ENCODE measurements at places on chromosomes 16 and 17.
A peak's percentile ranks its signal among the peaks of the same experiment; 100 is the strongest.

DNA sequence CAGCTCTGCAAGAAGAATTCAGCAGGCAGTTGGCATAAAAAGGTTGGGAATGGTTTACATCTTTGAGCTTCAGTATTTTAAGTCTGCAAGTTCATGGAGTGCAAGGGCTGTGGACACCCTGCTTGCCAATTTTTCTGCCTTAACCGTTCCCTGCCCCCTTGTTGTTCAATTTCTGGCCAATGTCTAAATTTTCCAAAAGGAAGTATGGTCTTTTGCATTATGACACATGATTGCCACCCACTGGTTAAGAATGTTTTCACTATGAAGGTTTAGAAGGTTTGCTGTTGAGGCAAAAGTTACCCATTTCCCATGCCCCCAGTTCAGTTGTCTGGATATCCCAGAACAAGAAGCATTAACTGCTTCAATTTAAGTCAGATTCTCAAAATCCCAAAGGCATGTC lies 441.9 kb downstream of the CDH13 start:
- peak; percentile 5 for DNase-seq

DNA sequence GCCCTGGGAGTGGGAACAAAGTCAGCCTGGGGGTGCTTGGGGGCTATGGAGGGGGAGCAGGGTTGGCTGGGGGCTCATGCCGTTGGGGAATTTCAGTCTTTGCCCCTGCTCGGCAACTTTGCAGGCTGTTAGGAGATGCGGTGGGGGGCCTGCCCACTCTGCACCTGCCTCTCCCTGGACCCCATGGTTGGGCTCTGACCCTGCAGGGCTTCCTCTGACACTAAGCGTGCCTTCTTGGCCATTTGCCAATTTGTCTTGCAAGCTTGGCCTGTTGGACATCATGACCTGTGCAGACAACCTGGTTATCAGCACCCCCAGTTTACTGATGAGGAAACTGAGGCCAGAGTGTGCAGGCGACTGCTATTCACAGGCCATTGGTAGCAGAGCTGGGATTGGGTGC lies 14.6 kb downstream of the ADCY7 start:
- no peak for DNase-seq

DNA sequence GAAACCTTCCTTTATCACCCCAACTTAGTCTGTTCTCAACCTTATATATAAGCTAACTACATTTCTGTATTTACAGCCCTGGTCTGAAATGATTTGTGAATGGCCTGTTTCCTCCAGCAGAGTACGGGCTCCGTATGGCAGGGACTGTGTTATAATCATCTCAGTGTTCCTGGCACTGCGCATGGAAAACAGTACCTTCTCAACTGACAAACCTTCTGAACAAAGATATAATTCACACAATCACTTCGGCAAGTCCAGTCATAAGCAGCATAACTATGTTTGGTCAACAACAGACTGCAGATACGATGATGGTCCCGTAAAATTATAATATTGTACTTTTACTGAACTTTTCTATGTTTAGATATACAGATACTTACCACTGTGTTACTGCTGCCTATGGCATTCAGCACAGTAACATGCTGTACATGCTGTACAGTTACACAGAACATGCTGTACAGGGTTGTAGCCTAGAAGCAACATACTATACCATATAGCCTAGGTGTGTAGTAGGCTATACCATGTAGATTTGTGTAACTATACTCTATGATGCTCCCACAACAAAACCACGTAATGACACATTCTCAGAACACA lies 30.0 kb downstream of the ANKFY1 start:
- DNase-seq: no peak

DNA sequence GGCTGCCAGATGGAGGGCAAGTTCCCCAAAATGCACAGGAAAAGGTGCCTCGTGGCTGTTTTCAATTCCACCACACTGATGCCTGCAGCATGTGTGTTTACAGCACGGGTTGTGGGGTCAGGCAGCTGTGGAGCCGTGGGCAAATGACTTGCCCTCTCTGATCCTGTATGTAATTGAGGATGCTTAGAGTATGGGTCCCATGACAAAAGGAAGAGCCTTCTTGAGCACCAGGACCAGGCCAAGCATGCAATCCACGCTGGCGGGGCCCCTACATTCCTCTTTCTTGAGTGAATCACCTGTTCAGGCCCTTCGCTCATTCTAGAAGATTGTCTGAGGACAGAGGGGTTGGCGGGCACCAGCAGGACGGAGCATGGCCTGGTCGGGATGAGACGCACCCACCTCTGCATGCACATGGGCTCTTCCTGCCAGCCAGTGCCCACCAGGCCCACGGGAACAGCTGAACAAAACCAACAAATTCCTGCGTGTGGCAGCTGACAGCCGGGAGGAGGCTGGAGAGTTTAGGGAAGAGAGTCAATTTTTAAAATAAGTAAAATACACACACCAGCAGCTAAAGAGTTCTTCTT lies 1.4 kb upstream of the CTRB2 start:
- no peak for DNase-seq

DNA sequence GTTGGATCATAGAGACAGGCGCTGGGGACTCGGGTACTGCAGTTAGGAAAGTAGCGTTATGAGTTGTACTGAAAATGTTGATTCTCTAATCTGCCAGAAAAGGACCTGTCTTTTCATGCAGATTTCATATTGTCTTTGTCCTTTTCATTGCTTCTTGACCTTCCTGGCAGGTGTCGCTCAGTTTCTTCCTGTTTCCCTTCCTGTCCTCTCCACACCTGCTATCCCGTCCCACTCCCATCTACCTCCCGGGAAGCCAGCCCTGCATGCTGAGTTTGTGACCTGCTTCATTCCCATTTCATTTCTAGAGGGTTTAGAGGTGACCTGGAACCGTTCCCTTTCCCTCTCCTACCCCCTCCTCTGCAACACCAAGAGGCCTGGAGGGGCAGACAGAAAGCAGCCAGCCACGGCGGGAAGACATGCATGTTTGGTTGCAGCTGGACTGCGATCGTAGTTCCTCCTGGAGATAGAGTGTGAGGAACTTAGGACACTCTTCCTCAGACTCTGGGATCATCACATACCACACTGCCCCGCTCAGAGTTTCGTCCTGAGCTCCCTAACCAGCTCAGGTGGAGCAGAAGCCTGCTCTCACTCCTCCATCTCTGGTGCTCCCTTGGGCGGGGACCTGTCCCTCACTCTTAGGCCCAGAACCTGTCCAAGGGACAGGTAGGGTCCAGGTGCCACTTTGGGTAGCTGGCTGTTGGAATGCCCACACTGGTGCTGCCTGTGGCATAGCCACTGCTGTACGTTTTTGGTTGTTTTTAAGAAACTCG lies 23.9 kb upstream of the ARHGAP23 start:
- no peak for DNase-seq

- no peak for DNase-seq
These were observed 7.8 kb upstream of the N4BP1 start for GRCh38 chr16:48617711-48618148.

DNA sequence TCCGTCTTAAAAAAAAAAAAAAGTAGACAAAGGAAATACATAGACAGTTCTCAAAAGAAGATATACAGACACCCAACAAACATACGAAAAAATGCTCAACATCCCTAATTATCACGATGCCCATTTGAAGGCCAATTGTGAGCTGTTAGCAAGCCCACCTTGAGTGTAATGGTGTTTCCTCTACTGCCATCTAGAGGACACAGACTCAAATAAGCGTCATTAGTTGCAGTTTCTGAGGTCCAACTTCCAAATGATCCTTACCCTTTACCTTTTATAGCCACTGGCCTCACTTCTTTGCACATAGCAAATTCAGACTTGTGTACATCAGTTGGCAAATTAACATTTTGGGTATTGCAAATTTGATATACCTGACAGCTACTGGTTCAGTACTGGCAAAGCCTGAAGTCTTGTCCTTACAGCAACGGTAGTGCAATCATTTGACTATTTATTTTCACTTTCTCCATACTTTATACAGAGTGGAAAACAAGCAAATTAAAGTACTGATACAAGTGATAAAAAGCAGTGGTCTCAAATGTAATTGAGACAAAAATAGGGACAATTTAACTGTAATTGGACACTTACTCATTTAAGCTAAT lies 536.3 kb upstream of the EEF2KMT start:
- DNase-seq: peak; percentile 17

GRCh38 chr17:50127697-50128361 lies 2.1 kb downstream of the SAMD14 start:
- no peak for DNase-seq

- DNase-seq: no peak
These were observed 71.2 kb upstream of the C16orf82 start for GRCh38 chr16:26995522-26995921.

GRCh38 chr16:410516-411178 lies 9.0 kb downstream of the DECR2 start:
- DNase-seq: no peak

DNA sequence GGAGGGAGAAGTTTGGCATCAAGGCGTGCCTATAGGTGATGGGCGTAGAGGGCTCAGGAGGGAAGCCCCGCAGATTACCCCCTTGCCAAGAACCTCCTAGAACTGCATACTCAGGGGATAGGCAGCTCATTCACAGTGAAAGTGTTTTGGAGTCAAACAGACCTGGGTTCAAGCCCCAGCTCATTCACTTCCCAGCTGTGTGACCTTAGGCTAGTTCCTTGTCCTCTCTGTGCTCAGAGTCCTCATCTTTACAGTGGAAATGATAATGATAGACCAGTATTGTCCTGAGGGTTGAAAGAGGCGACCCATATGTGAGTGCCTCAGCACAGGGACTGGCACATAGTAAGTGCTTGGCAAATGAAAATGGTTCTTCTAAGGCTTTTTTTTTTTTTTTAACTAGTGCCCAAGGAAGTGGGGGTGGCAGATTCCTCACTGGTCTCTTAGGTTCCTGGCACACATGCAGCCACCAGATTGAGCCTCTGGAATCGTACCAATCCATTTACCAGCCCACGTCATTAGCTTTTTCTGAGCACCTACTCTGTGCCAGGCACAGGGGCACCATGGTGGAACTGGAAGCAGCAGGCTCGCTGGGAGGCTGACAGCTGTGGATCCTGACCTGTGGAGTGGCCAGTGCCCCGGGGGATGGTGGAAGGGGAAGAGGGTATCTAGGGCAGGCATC lies 75.8 kb downstream of the SREBF1 start:
- DNase-seq: no peak

DNA sequence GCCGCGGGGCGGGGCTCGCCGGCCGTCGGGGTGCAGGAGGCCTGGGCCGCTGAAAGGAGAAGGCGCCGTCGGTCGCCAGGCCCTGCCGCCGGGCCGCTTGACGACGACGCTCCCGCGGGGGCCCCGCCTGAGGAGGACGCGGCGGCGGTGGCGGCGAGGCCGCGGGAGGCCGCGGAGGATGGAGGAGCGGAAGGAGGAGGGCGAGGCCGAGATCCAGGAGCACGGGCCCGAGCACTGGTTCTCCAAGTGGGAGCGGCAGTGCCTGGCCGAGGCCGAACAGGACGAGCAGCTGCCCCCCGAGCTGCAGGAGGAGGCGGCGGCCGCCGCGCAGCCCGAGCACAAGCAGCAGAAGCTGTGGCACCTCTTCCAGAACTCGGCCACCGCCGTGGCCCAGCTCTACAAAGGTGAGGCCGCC lies 430 bp downstream of the HAPSTR1 start:
- DNase-seq: no peak

GRCh38 chr16:78695391-78695790 lies 595.9 kb downstream of the WWOX start:
- no peak for DNase-seq

- no peak for DNase-seq
These were observed 36.8 kb downstream of the HS3ST3B1 start for GRCh38 chr17:14337596-14338079.

DNA sequence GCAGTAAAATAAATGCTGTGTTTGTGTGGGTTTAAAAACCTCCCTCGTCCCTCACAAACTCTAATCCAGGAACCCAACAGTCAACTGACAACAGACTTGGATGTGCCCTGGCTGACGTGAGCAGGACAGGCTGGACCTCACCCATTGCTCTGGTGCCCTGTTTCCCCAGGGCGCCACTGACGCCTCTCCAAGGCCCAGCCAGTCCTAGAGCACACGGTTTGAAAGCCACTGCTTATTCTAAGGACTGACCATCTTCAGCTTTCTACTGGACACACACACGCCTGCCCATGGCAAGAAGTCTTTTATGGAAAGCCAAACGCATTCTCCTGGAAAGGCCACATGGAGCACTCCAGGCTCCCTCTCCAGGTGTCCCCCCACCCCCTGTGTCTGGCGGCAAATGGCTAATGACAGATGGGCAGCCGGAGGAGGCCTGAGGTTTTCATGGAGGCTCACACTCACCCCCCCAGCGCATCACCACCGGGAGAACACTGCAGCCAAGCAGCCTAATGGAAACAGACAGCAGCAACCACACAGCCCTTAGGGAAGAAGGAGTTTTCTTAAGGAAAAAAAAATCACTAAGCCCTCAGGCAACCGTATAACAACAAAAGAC lies 319.2 kb downstream of the SOX9 start:
- DNase-seq: no peak

DNA sequence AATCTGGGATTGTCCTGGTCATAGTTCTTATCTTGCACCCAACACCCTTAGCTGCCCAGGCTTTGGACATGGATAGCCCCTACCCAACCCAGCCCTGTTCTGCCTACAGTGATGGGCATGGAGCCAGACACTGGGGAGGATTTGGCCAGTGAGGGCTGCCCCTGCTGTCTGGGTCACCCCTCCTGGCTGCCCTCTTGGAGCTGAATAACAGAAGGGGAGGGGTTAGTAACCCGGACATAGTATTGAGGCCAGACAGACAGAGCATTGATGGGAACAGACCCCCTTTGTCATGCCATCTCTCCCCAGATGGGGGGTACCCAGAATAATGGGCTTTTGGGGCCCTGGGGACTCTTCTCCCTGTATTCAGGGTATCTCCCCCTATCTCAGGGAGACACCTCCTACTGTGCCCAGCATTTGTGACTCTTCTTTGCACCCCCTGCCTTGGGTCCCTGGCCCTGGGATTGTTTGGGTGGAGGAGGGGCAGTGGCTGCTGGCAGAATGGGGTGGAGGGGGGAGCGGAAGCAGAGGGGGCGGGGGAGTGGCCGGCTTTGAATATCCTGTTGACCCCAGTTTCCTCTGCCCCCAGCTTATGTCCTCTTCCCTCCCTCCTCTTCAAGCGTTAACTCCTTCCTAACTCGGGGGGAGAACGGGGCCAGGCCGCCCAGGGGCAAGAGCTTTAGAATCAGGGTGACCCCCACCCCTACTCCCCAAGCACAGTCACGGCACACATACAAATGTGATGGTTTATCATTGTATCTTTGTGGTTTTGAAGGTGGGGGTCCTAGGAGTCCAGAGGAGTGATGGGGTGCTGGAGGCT lies 17.0 kb downstream of the GJD3 start:
- peak; percentile 71 for DNase-seq

GRCh38 chr17:77429369-77429968 lies 288.7 kb downstream of the SEC14L1 start:
- DNase-seq: no peak

DNA sequence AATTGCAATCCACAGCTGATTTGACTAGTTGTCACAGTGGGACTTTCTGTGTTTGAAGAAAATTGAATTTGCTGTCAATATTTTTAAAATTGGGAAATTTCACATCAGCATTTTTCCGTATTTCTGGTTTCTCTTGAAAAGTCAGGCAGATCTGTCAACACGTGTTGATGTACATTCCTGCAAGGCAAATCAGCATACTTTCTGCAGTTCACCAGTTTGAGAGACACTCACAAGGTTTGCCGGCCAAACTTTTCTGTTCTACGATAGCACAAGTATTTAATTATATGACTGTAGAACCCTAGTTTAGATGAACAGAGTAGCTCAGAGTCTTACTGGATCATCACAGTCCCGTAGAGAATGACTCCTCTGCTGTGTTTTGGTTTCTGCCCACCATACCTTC lies 102.0 kb downstream of the ADAMTS18 start:
- no peak for DNase-seq

Measured in midbrain (tissue), 1 donor.